Pons (tissue), 1 donor: ENCODE measurements at places on chromosomes 6 and 20.

- no peak for DNase-seq
Measured at GRCh38 chr6:110800839-110801196, 14.5 kb downstream of the CDK19 start.

GRCh38 chr6:166738386-166739116 lies 111.5 kb upstream of the RPS6KA2 start:
- no peak for DNase-seq

GRCh38 chr6:21679761-21680265 lies 86.3 kb downstream of the SOX4 start:
- DNase-seq = no peak

DNA sequence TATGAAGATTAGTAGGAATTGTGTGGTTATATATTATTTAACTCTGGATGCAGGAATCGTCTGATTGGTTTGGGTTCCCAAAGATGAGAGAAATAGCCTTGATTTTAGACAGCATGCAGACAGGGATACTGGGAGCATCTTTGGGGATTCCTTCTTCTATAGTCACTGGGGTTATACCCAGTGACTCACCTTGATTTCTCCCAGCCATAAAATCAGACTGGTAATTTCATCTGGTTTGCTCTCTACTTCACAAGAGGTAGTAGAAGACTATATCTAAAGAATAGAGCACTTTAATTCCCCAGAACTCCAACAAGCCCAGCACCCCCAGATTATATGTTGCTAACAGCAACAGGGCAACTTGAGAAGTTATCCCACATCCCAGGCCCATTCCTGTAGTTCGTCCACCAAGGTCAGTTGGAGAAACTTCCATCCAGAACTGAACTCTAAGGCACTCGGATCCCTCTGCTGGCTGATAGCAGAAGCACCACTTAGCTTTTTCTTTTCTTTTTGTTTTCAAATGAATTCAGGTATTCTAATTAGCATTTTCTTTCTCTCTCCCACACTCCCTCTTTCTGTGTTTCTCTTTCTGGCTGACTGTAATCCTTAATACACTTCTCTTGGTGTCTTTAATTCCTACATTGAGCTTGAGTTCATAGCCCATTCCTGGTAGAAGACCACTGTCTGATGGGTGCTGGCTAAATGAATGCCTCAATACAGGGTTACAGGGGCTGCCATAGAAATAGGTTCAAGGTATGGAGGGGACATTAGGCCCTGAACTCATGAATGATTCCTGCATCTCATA lies 20.4 kb upstream of the EFHC1 start:
- peak; percentile 89 for DNase-seq

DNA sequence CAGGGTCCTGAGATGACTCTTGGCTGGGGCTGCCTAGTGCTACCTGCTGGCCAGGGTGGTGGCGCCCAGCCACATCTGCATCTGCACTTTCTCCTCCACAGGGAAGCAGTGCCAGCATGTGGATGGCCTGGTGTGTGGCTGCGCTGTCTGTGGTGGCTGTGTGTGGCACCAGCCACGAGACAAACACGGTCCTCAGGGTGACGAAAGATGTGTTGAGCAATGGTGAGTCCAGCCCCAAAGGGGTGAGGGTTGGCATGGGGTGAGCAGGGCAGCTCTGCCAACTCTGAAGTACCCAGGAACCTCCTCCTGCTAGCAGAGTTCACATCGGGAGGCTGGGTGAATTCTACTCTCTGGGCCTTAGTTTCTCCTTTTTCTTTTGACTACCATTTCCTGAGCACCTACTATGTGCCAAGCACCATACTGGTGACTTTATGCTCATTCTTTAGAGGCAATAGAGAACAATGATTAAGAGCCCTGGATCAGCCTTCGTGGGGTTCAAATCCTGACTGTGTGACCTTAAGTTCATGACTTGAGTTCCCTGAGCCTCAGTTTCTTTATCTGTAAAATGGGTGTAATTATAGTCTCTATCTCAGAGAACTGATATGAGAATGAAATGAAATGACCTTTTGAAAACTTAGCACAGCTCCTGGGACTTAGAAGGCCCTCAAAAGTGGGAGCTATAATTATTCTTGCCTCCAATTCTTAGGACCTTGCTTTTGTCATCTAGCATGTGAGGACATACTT lies 2.1 kb downstream of the BPIFB4 start:
- no peak for DNase-seq

DNA sequence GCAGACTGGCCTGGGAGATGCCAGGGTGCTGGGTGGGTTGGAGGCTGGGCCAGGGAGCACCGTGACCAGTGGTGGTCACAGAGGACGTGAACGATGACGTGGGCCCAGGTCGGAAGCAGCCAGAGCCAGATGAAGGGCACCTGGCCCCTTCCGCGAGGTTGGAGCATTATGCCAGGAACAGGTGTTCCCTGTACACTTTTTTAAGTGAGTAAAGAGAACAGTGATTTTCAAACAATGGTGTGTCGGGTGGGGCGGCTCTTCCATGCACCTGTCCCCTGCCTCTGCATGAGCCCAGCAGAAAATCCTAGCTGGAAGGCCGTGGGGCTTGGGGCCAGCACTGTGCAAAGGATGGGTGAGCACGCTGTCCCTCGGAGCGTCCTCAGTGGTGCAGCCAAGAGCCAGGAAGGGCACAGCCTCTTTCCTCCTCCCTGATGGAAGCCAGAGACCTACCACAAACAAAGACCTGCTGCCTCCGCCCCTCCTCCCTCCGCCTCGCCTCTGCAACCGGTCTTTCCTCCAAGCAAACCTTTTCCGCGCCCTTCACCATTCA lies 350.5 kb downstream of the ZFAND3 start:
- no peak for DNase-seq

GRCh38 chr6:75430631-75431325 lies 62.8 kb downstream of the FILIP1 start:
- DNase-seq = no peak

DNA sequence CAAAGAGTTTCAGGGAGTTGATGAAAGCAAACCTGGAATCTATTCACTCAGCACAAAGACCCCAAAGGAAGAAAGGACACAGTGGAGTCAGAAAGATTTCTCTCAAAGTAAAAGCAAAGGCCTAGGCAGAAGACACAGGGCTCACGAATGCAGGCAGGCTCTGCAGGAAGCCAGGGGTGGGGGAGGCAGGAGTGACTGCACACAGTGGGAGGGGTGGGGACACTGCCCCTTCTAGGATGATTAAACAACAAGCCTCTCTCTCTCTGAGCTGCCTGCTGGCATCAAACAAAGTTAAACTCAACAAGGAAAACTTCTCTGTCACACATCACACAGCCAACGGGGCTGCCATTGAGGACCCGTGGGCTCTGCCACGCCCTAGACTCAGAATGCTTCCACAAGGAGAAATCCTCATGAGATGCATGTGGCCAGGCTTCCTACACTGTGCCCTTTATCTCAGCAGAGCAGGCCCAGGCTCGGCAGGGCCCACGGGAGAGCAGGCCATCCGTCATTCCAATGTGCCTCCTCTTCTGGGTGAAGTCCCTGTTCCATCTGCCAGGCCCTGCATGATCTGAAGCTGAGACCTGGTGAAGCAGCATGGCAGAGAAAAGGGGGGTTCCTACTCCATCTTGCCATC lies 70.1 kb downstream of the RAMACL start:
- peak; percentile 35 for DNase-seq

- no peak for DNase-seq
Measured at GRCh38 chr20:37131486-37131885, 35.7 kb upstream of the RBL1 start.

- DNase-seq = peak; percentile 56
Measured at GRCh38 chr6:36028877-36029324, 1.3 kb downstream of the MAPK14 start.

DNA sequence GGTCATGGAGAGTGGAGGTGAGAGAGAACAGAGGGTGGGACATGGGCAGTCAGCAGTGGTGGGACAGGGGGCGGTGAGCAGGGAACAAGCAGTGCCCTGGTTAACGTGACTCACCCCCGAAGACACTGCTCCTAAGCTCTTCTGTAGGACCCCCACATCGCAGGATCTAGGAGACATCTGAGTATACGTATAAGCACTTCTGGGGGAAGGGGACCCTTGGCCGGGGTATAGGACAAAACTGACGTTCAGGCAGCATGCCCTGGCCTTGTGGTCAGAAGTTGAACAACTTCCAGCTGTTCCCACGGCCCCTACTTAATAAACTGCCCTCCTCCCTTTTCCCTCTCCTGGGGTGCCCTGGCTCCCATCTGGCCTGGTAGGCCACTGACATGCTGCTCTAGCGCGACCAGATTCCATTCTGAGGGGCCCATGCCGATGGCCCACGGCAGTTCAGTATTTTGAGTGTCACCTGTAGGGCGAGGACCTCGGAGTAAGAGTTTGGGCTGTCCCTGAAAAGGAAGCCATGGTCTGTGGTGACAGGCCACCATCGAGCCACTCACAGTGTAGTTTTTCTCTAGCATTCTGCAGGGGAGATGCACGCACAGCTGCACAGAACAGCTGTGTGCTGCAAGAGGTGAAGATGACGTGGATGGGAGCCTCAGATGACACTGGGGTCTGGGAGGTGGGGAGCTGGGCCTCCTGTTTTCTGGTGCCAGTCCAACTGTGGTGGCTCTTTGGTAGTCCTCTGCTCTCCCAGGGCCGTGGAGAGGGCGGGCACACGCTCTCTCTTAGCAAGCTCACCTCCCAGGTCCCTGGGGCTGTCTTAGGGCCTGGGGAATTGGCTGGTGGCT lies 38.4 kb downstream of the PPP1R3G start:
- DNase-seq = no peak

- DNase-seq = no peak
Measured at GRCh38 chr20:25054096-25054820, 3.7 kb downstream of the ACSS1 start.

DNA sequence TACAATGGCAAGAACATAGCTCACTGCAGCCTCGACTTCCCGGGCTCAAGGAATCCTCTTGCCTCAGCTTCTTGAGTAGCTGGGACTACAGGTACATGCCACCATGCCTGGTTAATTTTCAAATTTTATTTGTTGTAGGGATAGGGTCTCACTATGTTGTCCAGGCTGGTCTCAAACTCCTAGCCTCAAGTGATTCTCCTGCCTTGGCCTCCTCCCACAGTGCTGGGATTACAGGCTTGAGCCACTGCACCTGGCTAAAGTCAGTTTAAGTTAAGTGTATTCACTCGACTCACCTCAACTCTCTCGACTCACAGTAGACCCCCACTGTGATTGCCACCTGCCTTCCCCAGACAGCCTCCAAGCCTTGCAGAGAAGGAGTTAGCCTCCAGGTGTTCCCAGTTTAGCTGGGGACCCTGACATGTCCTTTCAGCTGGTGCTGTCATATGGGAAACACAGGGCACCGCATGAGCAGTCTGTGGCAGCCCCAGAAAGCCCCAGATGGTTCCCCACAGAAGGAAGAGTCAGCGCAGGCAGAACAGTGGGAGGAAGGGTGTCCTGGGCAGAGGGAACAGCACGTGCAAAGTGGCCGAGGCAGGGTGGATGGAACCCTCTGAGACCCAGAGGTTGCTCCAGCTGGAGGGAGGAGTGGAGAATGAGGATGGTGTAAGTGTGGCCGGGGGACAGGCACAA lies 40.4 kb downstream of the CEBPB start:
- DNase-seq = no peak

GRCh38 chr20:32240205-32240604 lies 32.5 kb downstream of the POFUT1 start:
- DNase-seq = no peak

GRCh38 chr20:10115021-10115420 lies 80.2 kb downstream of the ANKEF1 start:
- no peak for DNase-seq

GRCh38 chr20:23130622-23131140 lies 44.6 kb upstream of the CD93 start:
- no peak for DNase-seq

DNA sequence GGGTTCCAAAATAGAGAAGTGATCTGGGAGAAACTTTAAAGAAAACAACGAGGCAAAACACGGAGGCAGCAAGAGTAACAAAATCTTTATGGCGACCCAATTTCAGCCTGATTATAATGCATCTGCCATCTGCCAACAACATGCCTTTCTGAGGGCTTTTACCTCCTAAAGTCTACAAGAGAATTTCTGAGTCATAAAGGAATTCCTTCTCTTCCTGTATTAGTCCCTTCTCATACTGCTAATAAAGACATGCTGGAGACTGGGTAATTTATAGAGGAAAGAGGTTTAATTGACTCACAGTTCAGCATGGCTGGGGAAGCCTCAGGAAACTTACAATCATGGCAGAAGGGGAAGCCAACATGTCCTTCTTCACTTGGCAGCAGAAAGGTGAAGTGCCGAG lies 226.6 kb downstream of the HACE1 start:
- no peak for DNase-seq

- no peak for DNase-seq
Measured at GRCh38 chr6:127332383-127332961, 10.9 kb downstream of the ECHDC1 start.

DNA sequence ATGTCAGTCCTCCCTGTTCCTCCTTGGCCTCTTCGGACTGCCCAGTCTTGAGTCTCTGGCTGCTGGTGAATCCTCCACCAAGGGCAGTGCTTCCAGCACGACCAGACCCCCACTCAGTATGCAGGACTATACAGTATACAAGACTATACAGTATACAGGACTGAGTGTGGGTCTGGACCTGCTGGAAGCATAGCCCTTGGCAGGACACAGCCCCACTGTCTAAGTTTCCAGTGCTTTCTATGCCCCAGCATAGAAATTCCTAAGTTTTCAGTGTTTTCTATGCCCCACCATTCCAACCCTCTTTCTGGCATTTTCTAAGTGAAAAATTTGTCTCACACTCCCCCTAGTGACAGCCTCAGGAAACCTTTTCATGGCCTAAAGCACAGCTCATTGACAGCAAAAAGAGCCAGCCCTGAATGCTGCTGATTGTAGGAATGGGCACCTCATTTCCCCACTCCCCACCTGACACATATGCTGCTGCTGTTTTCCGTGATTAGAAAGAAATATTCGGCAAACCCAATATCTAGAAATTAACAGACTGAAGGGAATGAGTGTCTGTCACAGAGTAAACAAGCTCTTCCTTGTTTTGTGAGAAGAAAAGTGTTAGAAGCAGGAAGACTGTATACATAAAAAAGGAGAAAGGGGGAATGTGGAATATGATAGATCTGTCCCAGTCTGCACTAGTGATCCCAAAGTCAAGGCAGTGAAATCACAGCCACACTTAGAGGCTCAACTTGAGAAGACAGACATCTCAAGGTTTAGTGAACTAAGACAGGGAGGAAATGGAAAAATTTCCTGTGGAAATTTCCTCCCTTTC lies 206.9 kb downstream of the IBTK start:
- peak; percentile 88 for DNase-seq

GRCh38 chr20:33812152-33812849 lies 1.2 kb downstream of the CHMP4B start:
- peak; percentile 58 for DNase-seq

GRCh38 chr20:9590189-9590588 lies 75.8 kb downstream of the LAMP5 start:
- DNase-seq = no peak

- peak; percentile 3 for DNase-seq
Measured at GRCh38 chr6:40290816-40291215, 296.3 kb downstream of the LRFN2 start.

DNA sequence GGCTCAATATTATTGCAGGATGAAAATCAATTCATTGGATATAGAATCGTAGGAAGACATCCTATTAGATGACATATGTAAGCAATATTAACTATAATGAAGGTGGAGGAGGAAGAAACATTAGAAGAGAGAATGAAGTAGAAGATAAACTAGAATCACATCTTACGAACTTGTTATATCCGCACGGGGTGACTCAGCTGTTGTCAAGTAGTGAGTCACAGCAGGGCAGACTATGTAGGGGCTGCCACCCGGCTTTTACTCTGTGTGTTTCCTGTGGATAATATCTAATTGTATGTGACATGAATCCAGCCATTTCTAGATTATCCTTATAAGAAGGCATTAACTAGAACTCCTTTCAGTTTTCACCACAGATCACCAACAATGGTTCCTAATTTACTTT lies 520.2 kb downstream of the DOK5 start:
- no peak for DNase-seq

- DNase-seq = no peak
Measured at GRCh38 chr6:150018846-150019580, 6.3 kb downstream of the RAET1L start.
